ENCODE measurements at places on chromosomes 1 and 21.
A peak's percentile ranks its signal among the peaks of the same experiment; 100 is the strongest.

GRCh38 chr21:28489821-28490350 lies 502.8 kb downstream of the LTN1 start:
- DNase-seq = no peak

DNA sequence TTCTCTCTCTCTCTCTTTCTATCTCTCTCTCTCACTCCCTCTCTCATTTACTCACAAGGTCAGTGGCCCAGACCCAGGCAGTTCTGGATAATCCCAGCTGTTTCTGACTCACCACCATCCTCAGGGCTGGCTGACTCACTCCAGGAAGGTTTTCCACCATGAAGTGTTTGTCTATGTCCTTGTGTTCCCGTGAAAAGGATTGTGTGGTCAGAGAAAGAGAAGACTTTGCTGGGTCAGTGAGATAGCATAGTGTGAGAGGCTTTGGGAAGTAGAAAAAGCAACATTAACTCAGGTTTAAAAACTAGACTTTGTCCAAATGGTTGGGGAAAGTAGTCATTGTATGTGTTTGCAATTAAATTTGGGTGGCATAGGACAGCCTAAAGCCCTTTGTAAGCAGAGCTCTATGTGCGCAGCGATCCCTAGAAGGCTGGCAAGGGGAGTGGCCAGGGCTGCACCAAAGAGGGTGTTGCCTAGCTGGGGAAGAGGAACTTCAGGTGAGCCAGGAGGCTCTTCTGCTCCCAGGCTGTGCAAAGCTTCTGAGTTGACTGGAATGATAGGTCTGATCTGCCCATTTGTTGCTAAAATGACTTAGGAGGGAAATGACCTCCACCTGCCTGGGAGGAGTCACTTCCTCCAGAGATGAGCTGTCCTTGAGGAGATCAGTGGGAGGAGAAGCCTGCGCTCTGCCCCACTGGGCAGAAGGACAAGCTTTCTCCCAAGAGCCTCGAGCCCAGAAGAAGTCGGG lies 4.9 kb upstream of the CAPN2 start:
- peak; percentile 98 for DNase-seq

DNA sequence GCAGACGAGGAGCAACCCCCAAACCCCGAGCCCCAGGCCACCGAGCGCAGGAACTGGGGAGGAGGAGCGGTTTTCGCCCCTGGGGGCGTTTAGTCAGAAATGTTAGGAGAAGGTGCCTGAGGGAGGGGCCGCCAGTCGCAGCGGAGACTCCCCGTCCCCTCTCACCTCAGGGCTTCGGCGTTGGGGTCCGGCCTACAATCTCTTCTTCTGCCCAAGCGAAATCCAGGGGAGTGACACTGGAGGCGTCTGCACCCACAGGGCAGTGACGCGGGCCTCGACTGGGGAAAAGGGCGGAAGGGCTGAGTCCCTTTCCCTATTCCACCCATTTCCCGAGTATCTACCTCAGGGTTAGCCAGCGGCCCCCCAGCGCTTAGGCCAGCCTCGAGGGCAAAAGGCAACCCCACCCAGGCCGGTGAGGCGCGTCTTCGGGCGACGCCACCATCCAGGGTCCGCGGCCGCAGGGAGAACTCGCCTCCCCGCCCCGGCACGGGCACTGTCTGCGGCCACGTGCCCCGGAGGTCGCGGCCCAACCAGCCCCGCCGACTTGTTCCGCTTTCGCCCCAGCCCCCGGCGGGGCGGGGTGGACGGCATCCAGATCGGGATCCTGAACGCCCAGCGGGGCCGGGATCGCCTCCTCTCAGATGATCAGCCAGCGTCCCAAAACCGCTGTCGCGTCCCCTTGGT lies 118.7 kb upstream of the BARHL2 start:
- DNase-seq = no peak

DNA sequence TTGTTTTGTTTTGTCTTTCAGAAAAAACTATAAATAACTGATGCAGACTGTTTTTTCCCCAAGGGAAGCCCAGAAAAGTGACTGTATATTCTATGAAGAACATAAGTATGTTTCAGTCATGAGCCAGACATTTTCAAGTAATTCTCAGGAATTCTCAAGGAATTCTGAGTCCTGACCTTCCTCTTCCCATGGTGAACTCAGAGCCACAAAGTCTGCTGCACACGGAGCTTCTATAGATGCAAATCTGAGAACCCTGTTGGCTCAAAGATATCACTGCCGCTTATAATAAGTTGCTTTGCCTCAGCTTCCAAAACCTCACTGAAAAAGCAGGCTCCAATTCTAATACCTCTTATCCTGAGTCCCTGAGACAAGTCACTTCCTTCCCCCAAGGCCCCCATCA lies 418.5 kb upstream of the RUNX1 start:
- no peak for DNase-seq

- DNase-seq = no peak
Measured at GRCh38 chr1:27358928-27359313, 7.8 kb downstream of the MAP3K6 start.

DNA sequence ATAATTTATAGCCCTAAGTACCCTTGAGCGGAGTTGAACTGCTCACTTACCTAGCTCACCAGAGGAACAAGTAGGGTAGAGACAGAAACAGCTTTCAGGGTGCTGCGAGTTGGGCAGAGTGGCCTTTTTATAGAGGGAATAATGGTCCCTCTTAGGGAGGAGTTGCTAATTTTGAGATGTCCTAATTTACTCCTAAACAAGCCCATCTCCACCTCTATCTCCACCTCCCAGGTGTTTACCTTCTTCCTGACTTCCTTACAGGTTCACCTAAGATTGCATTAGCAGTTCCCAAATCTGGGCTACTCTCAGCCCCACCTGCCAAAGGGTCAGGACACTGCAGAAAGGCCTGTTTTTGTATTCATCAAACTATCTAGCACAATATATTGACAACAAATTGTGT lies at the start of gene HRNR:
Gene HRNR (minus strand): TSS at position 101 of the 400 bp plus-strand sequence. CDS start 940 bp downstream, outside the sequence.
- DNase-seq = no peak

DNA sequence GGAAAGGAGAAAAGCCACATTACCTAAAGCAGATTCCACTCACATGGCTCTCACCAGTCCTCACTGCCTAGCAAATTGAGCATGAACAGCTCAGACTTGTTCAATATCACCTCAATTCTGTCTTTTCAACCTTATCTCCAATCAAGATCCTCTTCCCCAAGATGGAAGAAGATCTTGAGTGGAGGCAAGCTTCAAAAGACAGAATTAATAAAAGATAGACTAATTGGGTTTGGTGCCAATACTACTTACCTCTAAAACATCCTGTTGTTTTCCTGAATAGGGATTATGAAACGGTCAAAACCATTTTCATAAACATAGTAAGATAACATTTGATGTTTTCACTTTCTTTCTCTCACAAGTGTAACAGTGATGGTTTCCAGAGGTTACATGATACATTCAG lies 349.2 kb upstream of the PLD5 start:
- DNase-seq = no peak

Measured in kidney epithelial cell (primary cell).